ENCODE measurements at places on chromosomes 6 and 20.

DNA sequence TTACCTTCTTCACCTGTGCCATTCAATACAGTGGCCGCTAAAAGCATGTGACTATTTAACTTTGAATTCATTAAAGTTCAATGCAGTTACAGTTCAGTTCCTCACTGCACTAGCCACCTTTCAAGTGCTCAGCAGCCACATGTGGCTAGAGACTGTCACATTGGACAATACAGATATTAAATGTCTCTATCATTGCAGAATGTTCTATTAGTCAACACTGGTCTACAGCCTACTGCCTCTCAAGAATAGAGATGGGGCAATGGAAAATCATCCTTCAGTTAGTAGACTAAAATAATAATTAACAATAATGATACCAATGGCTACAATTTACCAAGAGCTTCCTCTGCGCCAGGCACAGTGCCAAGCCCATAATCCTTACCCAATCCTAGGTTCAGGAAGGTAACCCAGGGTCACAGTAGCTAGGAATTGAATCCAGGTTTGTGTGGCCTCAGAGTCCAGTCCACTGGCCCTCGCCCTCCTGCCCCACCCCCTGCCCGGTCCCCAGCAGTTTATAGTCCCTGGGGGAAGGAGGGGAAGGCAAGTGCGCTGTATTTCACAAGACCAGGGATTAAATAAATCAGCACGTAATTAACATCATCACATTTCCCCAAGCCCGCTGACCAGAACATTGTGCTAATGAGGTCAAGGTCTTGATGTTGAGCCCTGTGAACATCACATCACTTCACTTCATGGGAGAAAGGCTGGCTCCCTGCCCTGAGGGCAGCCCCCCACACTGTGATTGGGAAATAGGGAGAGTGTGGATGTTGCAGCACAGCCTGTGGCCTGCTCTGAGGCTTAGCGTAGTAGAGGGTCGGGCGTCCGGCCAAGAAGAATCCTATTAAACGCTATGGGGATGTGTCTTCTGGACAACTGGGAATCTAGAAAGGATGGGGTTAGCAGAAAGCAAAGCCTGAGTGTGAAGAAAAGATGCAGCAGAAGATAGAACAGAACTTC is 147.2 kb downstream of the VEGFA start:
- DNase-seq, result no peak

DNA sequence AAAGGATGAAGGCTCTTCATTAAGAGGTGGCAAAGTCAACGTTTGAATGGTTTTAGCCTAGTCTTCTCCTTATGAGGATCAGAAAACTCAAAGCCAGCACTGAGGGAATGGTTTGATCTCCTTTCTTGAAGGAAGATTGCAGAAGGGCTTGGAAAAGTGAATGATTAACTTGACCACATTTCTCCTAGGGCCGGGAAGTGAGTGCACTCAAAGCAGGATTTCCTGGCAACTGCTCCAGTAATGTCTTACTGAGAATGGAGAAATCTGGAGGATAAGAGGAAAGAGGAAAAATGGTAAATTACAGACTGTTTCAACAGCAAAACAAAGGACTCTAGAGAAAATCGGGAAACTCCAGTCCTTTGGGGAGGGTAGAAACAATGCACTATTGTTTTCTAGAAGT is 189.0 kb upstream of the FOXA2 start:
- DNase-seq, result no peak

- DNase-seq, result no peak
Measured at GRCh38 chr6:42503894-42504293, 52.2 kb upstream of the TRERF1 start.

GRCh38 chr6:169188475-169188874 is 65.2 kb downstream of the THBS2 start:
- DNase-seq, result no peak

GRCh38 chr6:16998461-16998860 is 103.4 kb upstream of the STMND1 start:
- DNase-seq, result no peak

DNA sequence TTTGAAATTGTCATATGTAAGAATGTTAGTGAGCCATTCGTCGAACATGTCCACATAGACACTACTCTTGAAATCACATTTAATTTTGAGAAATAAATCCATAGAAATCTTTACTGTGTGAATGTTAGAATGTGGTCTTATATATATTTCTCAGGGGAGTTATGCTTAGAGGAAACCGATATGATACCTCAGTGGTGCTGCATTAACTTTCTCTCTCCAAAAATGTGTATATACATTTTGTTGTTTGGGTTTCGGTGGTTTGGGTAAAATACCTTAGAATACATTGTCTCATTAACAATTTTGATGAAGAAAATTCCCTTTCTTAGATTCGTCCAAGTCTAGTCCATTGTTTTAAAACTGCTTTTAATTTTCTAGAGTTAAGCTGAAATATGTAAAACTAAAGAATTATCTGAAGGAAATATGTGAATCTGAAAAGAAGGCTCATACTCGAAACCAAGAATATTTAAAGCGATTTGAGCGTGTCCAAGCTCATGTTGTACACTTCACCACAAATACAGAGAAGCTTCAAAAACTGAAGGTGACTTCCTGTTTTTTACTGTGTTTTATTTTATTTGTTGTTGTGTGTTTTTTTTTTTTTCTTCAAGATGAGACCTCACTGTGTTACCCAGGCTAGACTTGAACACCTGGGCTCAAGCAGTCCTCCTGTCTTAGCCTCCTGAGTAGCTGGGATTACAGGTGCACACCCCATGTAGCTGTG is 10.3 kb downstream of the KIZ start:
- no peak for DNase-seq

DNA sequence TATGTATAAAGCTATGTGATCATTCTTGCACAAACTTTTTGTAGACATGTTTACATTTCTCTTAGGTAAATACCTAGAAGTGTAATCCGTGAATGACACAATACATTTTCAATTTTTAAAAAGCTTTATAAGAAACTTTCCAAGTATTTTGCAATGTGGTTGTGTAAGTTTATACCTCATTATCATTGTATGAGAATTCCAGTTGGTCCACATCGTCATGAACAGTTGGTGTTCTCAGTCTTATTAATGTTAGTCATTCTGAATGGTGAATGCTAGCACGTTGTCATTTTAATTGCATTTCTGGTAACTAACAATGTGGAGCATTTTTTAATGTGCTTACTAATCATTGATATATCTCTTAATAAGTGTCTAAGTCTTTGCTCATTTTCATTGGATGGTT is 116.5 kb upstream of the F13A1 start:
- no peak for DNase-seq

DNA sequence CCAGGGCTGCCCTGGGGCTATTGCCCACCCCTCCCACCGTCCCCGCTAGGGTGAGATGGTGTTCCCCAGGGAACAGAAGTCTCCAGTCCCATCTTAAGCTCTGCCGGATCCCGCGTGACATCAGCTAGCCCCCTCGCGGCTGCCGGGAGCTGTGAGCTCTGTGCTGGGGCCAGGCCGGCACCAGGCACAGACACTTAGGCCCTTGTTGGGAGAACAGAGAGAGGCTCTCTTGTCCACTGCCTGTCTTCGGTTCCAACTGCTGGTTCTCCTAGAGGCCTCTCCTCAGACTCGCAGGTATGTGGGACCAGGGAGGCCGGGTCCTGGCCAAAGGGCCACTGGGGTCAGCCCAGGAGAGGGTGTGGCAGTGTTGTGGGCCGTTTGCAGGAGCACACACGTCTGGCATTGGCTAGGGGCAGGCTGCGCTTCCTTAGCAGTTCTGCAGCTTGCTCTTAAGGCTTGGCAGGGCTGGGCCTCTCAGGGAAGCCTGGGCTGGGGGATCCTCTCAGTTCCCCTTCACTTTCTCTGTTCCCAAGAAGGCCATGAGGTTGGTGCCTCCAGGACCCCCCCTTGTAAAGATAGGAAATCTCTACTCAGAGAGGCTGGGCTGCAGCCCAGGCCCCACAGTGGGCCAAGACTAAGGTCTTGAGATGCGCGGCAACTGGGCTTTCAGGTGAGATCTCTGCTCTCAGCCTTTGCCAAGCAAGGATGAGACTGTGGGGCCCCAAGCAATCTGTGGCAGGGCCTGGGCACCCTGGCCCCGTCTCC is 6.3 kb downstream of the SGK2 start:
- DNase-seq, result no peak

DNA sequence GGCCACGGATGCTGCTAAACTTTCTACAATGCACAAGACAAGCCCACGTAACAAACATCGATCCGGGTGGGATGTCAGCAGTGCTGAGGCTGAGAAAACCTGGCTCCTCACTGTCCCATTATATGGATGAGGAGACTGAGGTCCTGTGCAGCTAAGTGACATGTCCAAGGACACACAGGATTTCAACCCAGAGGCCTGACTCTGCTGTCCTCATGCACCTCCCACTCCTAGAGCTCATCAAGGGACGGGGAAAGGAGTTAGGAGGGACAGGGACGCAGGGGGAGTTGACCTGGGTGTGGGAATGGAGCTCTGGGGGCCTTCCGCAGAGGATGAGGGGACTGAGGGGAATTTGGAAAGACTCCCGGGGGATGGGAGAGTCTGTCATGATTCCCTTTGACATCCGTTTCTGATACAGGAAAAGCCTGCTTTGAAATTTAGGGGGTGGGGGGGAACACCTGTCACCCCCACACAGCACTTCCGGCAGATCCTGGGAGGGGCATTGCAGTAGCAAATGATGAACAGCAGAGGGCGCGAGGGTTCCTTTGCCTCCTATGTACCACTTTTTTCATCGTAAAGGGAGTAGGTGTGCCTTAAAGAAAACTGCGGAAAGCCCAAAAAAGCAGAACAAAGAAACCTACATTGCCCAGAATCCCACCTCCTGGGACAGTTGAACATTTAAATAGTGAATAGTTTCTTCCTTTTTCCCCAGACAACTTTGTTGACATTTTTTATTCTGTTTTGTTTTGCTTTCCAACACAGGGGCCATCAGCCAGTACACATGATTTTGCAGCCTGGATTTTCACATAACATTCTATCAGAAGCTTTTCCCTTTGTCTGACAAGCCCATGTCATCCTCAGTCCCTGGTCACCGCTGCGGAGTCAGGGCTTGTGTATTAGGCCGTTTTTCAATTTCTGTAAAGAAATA is 48.6 kb downstream of the SLC2A10 start:
- DNase-seq, result peak; percentile 20

- no peak for DNase-seq
Measured at GRCh38 chr6:39849764-39850163, 57.6 kb downstream of the DAAM2 start.

- no peak for DNase-seq
Measured at GRCh38 chr6:129725341-129725740, 15.4 kb upstream of the ARHGAP18 start.

DNA sequence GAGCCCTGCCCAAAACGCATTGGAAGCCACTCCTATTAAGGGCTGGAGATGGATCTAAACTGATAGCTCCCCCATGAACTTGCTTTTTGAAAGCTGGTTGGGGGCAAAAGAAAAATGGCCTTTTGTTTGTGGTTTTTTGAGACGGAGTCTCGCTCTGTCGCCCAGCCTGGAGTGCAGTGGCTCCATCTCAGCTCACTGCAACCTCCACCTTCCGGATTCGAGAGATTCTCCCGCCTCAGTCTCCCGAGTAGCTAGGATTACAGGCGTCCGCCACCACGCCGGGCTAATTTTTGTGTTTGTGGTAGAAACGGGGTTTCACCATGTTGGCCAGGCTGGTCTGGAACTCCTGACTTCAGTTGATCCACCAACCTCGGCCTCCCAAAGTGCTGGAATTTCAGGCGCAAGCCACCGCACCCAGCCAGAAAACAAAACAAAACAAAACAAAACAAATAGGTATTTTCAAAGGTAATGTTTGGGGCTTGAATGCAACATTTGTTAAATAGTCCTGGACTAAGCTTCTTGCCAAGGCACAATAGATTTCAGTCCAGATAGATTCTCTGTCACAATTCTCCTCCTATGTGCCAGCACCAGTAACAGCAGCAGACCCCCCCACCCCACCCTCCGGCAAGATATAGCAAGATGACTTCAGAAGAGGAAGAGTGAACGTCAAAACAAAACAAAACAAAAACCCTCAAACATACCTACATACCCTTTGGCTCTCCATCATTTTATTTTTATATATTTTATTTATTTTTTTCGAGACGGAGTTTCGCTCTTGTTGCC is 26.5 kb upstream of the ABT1 start:
- no peak for DNase-seq

GRCh38 chr6:108914235-108915022 is 66.2 kb downstream of the ARMC2 start:
- DNase-seq, result no peak

- no peak for DNase-seq
Measured at GRCh38 chr6:143607168-143607567, 70.6 kb upstream of the PHACTR2 start.

GRCh38 chr20:20386192-20386591 is 18.3 kb downstream of the INSM1 start:
- DNase-seq, result no peak

- DNase-seq, result no peak
Measured at GRCh38 chr20:20752712-20753111, 40.3 kb upstream of the RALGAPA2 start.

DNA sequence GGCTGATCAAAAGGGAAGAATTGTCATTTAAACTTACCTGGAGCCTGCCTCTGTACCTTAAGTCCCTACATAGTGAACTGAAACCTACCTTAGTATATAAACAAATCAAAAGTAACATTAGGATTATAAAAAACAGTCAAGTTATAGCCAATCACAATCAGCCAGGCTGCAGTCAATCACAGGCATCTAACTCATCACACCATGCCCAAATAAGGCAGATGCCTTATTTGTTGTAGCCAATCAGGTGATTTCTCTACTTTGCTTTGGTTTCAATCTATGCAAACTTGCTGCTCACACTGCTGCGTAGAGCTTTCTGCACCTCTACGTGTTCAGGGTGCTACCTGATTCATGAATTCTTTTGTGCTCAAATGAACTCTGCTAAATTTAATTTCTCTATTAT is 18.3 kb upstream of the DEFB113 start:
- DNase-seq, result no peak

GRCh38 chr20:52461582-52461981 is 270.0 kb upstream of the ZFP64 start:
- DNase-seq, result no peak

GRCh38 chr20:45833883-45834796 is 541 bp downstream of the SNX21 start:
- DNase-seq, result no peak

Data from stimulated activated CD8-positive, alpha-beta memory T cell treated with anti-CD3 and anti-CD28 coated beads, Interleukin-4, amount 100 ng/mL, for 1 hour (primary cell).